ENCODE measurements at places on chromosomes 4 and X.

- DNase-seq = peak; percentile 96
These were observed 19.8 kb downstream of the CPE start for GRCh38 chr4:165398570-165398969.

DNA sequence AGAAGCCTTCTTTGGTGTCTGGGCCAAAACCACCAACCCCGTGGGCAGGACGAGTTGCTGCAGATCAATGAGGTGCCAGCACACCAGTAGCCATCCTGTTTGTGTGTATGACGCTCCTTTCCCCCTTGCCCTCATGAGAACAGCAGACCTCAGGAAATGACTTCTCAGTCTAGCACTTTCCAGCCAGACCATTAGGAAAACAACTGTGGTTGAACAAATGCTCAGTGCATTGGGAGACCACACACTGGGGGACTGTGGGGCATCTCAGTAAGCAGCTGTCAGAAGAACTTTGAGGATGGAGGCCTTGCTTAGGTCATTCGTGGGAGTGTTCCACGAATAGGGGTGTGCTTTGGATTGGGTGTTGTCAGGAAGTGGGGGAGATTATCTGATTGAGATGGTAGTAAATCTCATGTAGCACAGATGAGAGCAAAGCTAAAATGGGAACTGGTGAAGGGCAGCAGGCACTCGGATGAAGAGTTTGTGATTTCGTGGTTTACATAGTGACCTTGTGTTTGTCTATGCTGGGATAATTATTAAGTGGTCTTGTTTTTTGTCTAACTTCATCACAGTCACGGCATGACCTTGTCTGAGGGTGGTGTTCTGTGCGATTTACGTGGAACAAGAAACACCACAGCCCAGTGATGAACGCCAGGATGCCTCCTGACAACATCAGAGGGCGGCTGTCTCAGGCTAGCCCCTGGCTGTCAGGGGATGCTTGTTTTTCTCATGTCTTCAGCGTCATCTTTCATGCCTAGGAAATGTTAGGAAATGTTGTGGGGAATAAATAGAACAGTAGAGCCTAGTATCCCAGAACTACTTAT lies 70.1 kb downstream of the USP46 start:
- no peak for DNase-seq

DNA sequence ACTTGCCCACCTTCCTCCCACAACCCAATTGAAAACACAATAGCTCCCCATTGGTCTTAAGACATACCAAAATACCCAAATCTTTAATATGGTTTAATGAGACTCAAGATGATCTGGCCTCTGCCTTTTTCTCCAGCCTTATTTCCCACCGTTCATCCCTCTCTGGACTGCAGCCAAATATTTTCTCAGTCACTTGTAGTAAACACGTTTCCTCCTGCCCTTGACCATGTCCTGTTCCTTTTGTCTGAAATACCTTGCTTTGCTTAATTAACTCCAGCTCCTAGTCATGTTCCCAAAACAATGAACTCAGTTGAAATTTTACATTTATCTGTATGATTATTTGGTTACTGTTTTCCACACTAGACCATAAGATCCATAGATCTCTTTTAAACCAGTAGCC lies 8.4 kb upstream of the NUP54 start:
- no peak for DNase-seq

DNA sequence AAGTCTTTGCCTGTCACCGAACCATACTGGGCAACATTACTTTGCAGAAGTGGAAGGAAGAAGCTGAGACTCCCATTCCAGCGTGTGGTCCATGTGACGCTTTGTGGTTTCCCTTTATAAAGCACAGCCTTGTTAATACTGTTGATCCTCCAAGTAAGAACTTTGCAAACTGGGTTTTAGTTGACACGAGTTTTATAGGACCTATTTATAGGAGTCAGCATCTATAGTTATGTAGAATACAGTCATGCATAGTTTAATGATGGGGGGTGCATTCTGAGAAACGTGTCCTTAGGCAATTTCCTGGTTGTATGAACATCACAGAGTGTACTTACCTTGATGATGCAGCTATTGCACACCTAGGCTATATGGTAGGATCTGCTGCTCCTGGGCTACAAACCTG lies 1879.4 kb upstream of the TENM3 start:
- DNase-seq = no peak

DNA sequence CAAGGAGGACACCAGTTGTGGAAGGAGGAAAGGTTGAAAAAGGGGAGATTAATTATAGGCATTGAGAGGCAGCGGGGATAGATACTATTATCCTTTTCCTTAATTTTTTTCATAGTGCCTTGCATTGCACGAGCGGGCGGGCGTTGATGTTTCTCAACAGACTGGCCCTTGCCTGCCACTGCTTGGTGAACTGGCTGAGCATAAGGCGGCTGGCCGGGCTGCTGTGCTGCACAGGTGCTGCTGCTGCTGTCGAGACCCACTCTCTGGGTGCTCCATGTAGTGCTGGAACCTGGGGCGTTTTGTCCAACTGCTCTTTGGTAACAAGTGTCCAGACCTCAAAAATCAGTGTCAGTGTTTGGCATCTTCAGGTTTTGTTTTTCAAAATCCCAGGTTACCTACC lies 83.3 kb upstream of the PAQR3 start:
- no peak for DNase-seq

DNA sequence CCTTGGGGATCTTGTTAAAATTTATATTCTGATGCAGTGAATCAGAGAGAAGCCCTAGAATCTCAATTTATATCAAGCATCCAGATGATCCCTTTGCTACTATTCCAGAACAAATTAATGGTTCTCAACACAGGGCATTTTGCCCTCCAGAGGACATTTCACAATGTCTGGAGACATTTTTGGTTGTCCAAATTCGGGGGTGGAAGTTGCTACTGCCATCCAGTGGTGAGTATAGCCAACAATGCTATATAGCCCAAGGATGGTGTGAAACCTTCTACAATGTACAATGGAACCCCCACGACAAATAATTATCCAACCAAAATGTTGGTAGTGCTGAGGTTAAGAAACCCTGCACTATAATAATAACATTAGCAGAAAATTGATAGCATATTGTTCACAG lies 2440.0 kb downstream of the PCDH7 start:
- no peak for DNase-seq

DNA sequence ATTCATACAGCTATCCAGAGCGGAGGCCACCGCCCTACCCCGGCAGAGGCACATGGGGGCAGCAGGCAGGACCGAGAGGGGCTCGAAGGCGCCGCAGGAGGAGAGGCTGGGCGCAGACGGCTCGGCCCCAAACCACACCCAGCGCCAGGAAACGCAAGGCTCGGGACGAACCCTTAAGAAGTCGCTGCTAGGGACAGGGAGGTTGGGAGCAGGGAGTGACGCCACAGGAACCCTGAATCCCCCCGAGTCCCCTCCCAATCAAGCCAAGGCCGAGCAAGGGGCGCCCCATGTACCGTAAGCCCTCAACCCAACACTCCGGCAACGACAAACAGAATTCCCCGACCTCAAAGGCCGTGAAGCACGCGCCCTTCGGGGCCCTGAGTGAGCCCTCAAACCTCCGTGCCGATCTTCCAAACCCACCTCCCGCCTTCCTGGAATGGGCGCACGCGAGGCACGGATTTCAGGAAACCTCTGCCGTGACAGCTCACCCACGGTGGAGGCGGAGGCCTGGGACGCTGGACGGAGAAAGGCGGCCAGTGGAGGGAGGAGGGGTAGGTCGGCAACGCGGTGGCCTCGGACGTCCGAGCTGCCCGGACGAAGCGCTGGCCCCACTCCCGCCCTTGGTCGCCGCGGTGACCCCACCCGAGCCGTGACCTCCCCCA lies 1.8 kb downstream of the ZFYVE28 start:
- no peak for DNase-seq

GRCh38 chrX:42017971-42018370 lies 94.6 kb upstream of the CASK start:
- no peak for DNase-seq

- peak; percentile 45 for DNase-seq
These were observed 407.0 kb downstream of the BCOR start for GRCh38 chrX:39690541-39691415.

- DNase-seq = no peak
These were observed 278.6 kb upstream of the GNPDA2 start for GRCh38 chr4:45004847-45005565.

- no peak for DNase-seq
These were observed 9.8 kb downstream of the ATP8A1 start for GRCh38 chr4:42646999-42647541.

DNA sequence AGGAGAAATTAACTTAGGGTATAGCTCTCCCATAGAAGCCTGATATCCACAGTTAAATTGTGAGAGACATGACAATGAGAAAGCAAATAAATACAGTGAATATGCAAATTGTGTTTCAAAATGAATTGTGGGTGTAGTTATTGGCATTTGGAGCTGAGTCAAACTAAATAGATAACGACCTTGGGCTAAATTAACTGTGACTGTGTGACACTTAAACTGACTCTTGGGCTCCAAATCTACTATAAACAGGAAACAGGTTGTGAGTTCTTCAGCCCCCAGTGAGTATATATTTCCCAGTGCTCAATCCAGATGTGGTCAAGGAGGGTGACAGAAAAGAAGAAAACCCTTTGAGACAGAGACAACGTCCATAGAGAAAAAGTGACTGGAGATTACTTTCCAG lies 11.3 kb upstream of the MAGEA10 start:
- DNase-seq = no peak

- DNase-seq = no peak
These were observed 3.6 kb upstream of the GPR173 start for GRCh38 chrX:53044995-53045394.

DNA sequence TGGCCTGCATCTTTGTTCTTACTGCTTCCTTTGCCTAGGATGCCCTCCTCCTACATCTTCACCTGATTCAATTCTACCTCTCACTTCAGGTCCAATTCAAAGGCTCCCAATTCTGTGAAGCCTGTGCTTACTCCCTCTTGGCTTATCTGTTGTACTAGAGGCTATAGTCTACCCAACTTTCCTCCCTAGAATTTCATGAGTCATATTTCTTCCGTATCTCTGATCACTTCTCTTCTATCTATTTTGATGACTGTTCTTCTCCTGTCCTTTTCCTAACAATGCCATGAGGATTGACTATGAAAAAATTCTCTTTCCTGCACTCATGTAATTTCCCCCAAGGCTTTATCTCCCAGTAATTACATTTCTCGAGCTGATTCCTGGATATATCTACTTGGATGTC lies 96.3 kb downstream of the PLAC1 start:
- DNase-seq = no peak
